ENCODE measurements at places on chromosomes 13 and 19.

- DNase-seq: no peak
Observed at GRCh38 chr13:31773538-31773937, 34.2 kb downstream of the RXFP2 start.

DNA sequence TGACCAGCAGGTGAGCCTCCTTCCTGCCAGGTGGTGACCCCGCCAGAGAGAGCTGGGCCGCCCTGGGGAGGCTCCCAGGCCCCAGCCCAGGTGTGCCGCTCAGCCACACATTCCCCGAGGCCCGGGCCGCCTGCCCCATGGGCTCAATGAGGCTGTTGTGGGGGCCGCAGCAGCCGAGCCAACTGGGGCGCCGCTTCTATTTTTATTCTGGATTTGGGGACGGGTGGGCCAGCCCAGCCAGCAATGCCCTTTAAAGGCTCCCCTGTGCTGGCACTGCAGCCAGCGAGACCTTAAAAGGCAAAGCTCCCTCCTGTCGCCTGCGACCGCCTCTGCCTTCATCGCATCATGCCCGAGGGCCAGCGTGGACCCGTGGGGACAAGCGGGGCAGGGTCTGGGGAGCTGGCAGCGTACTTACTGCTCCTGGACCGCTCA is 17.7 kb upstream of the CRTC1 start:
- no peak for DNase-seq

GRCh38 chr19:5136073-5136855 is 167.4 kb downstream of the KDM4B start:
- no peak for DNase-seq

- DNase-seq: no peak
Observed at GRCh38 chr13:77042566-77043177, 15.7 kb upstream of the FBXL3 start.

GRCh38 chr13:111905609-111905945 is 161.4 kb upstream of the SOX1 start:
- no peak for DNase-seq

DNA sequence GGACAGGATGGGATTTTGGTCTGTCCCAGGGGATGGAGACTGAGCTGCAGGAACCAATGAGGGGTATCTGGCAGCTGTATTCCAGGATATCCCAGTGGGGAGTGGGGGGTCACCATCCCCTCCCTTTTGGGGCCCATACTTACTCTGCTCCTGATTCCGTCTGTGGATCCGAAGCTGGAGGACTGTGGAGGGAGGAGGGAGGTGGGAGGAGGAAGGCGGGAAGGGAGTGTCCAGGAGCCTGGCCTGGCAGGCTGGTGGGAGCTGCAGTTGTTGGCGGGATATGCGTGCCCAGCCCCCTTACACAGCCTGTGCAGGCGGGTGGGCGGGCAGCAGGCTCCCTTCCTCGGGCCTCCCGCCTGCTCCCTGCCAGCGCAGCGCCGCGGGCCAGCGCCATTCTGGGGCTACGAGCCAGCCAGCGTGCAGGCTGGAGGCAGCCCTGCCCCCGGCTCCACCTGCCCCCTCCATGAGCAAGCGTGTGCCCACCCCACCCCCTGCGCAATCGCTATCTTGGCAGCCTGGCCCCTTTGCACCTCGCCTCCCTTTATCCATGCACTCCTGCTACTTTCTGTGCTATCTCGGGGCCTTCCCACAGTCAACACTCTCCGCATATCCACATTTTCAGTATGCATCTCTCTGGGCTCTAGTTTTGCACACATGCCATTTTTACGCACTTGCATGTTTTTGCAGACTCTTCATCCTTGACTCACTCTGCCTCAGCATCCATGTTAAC is 2.8 kb downstream of the MAMSTR start:
- no peak for DNase-seq

DNA sequence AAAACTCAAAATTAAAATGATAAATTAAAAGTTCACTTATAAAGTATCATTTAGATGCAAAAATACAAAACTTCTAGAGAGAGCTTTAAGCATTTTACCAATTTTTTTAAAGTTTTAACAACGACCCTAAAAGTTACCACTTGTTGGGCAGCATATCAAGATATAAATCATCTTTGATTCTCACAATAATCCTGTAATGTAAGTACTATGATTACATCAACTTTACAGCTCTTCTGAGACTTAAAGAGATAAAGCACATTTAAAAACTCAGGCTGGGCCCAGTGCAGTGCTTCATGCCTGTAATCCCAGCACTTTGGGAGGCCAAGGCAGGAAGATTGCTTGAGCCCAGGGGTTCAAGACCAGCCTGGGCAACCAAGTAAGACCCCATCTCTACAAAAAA is 202.7 kb upstream of the GPC6 start:
- no peak for DNase-seq

DNA sequence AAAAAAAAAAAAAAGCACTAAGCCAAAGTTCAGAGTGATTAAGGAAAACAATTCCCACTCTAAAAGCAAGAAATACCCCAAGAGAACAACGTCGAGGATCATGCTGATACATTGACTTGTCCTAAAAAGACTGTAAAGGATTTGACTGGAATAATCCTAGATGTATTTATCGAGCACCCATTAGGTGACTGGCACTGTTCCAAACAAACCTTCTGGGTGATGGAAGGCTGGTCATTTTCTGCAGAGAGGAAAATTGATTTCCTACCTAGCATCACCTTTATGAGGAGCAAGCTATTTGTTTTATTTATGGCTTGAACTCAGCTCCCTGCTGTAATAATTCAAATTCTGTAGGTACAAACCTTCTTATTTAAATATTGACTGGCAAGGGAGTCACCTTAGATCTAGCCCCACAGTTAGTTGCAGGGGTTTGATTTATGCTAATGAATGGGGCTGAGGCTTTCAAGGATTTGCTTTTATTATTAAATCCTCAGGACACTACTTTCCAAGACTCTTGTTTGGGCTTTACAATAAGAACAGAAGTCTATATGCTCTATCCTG is 471.0 kb downstream of the OLFM4 start:
- DNase-seq: no peak

GRCh38 chr19:22619371-22619770 is 14.8 kb upstream of the ZNF492 start:
- no peak for DNase-seq

DNA sequence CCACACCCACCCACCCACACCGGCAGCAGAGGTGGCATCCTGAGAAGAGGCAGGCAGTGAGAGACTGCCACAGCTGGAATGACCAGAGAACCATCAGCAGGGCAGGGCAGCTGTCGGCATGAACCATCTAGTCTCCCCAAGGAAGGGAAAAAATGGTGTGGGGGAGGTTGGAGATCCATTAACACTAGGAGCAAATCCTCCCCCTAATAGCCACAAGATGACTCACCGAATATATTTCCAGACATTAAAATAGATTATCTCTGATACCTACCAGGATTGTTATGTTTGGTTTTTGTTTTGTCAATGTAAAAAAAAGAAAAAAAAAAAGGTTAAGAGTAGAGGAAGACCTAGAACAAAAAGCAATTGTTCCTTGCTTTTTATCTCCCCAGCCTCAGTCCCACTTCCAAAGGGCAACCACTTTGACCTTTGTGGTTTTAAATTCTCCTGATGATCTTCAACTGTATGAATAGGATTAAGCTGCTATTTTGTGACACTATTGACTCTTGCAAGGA is 34.2 kb downstream of the THSD1 start:
- no peak for DNase-seq

GRCh38 chr19:2083174-2083854 is 12.8 kb downstream of the MOB3A start:
- peak; percentile 53 for DNase-seq

GRCh38 chr19:38862321-38863059 is 12.7 kb upstream of the HNRNPL start:
- no peak for DNase-seq

- DNase-seq: no peak
Observed at GRCh38 chr19:28425046-28425931, 787.7 kb downstream of the UQCRFS1 start.

DNA sequence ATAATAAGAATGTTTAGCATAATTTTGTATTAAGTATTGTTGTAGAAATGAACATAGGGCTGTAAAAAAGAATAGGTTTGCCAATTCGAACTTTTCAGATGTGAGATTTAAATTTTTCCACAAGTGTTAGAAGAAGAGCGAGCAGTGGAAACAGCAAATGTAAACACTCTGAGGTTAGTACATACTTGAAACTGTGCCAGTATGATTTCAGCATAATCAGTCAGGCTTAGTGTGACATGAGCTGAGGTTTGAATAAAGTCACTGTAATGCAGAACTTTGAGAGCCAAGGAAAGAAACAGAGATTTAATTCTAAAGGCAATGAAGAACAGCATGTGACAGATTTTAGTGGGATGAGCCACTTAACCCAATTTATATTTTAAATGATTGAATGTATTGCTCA is 2166.4 kb downstream of the PCDH9 start:
- no peak for DNase-seq

DNA sequence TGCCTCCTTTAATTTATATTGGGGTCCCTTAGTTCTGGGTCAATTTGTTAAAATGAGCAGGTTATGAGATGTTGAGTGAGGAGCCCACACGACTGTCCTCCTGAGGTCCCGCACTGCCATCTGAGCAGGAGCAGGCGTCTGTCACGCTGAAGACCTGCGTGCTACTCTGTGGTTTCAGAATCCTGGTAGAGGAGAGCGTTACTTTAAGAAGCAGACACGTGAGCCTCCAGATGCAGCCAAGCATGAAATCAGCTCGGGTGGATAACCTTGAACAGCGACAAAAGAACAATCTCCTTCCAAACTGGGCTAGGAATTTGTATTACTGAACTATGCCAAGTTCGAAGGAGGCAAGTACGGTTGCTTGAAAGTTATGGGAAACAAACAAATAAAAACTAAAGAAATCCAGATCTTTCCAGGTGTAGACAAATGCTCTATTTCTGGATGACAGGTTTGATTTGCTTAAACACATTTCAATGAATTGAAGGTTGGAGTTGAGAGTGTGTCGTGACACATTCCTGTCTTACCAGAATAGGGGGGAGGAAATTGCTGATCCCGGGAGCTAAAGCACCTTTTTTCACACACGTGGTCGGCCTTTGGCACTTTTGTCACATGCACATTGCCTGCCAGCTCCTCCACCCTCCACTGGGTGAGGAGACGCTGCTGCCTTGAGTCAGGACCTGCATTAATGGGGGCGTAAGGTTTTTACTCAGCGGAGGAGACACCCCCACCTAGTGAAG is 945.5 kb upstream of the SLC10A2 start:
- DNase-seq: no peak

GRCh38 chr19:33860312-33861090 is 63.8 kb downstream of the KCTD15 start:
- no peak for DNase-seq

DNA sequence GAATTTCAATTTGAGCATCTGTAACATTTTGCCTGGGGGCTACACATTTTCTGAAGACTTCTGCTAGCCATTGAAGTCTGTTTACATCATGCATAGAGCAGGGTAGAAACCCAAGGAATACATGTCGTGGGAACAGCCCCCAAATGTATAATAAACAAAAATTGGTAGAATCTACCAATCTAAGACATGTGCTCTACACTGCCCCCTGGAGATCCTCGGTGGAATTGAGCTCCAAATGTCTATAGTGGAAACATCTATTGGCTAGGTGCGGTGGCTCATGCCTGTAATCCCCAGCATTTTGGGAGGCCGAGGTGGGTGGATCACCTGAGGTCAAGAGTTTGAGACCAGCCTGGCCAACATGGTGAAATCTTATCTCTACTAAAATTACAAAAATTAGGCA is 57.3 kb downstream of the MBD3L2B start:
- peak; percentile 26 for DNase-seq

DNA sequence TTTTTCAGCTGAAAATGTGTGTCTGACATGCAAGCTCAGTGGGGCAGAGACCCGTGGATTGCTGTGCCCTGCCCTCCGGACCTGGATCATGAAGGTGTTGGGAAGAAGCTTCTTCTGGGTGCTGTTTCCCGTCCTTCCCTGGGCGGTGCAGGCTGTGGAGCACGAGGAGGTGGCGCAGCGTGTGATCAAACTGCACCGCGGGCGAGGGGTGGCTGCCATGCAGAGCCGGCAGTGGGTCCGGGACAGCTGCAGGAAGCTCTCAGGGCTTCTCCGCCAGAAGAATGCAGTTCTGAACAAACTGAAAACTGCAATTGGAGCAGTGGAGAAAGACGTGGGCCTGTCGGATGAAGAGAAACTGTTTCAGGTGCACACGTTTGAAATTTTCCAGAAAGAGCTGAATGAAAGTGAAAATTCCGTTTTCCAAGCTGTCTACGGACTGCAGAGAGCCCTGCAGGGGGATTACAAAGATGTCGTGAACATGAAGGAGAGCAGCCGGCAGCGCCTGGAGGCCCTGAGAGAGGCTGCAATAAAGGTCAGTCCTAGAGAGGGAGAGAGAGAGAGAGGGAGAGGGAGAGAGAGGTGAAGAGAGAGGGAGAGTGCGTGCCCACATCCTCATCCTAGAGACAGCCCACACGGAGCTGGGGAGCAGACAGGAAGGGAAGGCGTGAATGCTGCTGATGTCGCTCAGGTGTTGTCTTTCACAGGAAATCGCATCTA is 5.1 kb upstream of the DCUN1D2 start:
- DNase-seq: no peak

DNA sequence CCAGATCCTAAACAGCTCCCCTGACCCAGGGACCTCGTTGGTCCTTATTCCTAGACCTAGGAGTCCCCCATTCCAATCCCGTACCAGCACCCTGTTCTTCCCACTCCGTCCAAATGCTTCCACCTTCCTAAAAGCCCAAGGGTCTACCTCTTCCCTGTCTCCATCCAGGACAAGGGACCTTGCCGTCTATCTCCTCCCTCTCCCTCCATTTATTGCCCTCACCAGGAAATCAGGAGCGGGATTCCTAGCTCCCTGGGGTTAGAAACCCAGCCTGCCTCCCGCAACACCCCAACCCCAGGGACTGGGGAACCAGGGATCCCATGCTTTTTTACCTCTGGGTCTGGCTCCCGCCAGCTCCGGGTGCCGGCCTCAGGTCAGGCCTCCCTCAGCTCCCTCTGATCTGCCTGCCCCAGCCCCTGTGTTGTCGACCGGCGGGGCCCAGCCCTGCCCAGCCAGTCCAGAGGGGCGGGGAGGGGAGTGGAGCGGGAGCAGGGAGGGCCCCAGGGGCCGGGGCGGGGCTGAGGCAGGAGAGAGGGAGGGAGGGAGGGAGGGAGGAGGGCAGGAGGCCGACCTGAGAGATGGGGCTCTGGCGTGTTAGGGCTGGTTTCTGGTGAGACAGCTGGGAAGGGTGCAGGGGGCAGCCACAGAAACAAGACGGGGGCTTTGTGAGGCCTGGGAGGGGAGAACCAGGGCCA is at the start of gene B3GNT8:
Gene B3GNT8, minus strand, starts transcription at position 423 of the 695 bp plus-strand sequence. CDS start 596 bp downstream, outside the sequence.
- DNase-seq: peak; percentile 28

DNA sequence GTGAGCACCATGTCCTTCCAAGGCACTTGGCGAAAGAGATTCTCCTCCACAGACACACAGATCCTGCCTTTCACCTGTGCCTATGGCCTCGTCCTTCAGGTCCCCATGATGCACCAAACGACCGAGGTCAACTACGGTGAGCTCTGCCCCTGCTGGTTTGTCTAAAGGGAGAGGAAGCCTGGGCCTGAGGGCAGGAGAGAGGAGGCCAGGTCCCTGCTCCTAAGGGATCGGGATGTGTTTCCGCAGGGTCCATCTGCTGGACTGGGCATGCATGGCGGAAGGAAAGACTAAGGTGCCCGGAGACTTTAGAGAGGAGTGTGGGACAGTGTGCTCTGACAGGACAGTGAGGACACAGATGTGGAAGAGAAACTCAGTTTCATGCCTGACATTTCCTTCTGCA is 7.6 kb downstream of the SERPINE3 start:
- no peak for DNase-seq

- DNase-seq: no peak
Observed at GRCh38 chr13:107866032-107866940, 349.1 kb downstream of the LIG4 start.

All from stimulated activated naive CD4-positive, alpha-beta T cell (primary cell).